Natural killer cell (primary cell): ENCODE measurements at places on chromosomes 1 and 21.

- H3K27ac ChIP-seq, result no peak overlapping the region
- no peak overlapping the region for H3K4me3 ChIP-seq
- no peaks in the 10 kb centered on the region for H3K4me1 ChIP-seq
- H3K36me3 ChIP-seq, result no peaks in the 10 kb centered on the region
- no peak for DNase-seq
These were observed 25.2 kb downstream of the WNT3A start for GRCh38 chr1:228032041-228032440.

DNA sequence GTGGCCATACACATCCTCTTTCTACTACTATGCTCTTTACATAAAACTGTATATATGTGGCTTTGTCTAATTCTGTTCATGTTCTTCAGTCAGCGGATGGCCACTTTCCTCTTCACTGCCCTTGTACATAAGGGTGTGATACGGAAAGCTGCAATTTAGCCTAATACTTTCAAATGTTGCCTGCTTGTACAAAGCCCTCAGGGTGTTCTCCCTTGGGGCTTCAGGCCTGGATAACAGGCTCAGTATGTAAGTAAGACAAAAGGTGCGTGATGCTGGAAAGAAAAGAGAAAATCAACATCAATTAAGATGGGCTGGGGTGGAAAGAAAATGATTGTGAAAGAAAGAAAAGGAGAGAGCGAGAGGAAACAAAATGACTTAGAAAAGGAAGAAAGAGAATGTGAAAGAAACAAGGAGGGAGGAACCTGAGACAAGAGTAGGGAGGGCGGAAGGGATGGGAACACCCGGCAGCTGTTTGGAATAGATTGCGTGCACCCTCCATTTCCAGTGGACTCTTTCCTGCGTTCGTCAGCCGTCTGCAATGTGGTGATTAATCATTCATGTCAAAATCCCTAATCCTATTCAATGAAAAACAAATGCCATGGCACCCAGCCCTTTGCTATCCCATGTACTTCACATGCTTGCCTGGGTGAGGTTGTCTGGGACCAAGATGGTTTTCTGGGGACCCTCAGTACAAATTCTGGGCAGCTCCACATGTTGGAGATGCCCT lies 553.6 kb downstream of the NUF2 start:
- no peak for DNase-seq
- no peaks in the 10 kb centered on the region for H3K4me1 ChIP-seq
- H3K36me3 ChIP-seq, result no peaks in the 10 kb centered on the region
- no peak overlapping the region for H3K4me3 ChIP-seq

DNA sequence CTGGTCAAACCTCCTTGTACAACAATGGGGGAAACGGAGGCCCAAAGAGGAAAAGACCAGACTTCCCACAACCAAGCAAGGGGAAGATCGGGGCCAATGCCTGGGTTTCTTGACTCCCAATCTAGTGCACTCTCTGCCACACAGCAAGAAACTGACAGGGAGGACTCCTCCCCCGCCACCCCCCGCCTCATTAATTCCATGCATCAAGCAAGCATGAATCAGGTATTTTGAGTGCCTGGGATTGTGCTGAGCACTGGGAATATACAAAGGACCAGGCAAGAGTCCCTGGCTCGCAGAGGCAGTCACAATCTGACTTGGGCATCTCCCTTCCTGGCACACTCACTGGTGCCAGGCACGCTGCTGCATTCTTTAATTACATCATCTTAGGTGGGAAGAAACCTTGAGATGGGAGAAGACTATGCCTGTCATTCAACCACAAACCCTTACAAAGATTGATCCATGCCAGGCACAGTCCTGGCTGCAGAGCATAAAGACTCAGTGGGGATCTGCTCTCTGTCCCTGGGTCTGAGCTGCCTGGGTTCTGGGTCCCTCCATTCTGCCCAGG lies 4.4 kb upstream of the KCNC4 start:
- H3K36me3 ChIP-seq, result no peaks in the 10 kb centered on the region
- no peak overlapping the region for H3K4me3 ChIP-seq

DNA sequence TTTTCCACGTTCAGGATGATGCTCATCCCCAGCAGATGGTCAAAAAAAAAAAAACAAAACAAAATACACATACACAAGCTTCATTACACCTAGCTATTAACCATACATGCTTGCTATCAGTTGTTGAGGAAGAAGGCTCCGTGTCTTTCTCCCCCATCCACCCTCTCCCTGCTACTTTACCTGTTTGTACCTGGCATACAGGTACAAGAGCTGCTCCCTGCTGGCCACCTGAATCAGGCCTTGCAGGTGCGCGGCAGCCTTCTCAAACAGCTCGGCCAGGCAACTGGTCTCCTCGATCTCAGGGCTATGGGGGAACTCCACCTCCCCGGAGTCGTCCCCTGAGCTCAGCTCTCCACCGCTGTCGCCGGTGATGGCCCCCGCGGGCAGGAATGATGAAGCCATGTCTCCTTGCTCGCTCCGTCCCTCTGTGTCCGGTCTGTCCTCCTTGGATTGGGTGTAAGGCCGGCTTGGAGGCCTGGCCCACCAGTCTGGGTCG lies 464 bp downstream of the ACBD6 start:
- H3K27ac ChIP-seq, result peak overlapping the region; percentile 81
- H3K4me1 ChIP-seq, result peaks cover 12% of the 10 kb centered on the region
- DNase-seq, result no peak
- peak overlapping the region; percentile 89 for H3K4me3 ChIP-seq
- no peaks in the 10 kb centered on the region for H3K27me3 ChIP-seq

GRCh38 chr1:112040891-112041740 lies 51.6 kb upstream of the KCND3 start:
- no peaks in the 10 kb centered on the region for H3K36me3 ChIP-seq
- no peak for DNase-seq
- H3K4me3 ChIP-seq, result no peak overlapping the region

GRCh38 chr21:16873596-16873995 lies 639.2 kb upstream of the CXADR start:
- no peaks in the 10 kb centered on the region for H3K27me3 ChIP-seq
- no peak overlapping the region for H3K4me3 ChIP-seq
- H3K36me3 ChIP-seq, result no peaks in the 10 kb centered on the region
- no peak overlapping the region for H3K27ac ChIP-seq
- DNase-seq, result no peak
